ENCODE measurements at places on chromosomes 3 and 15. TPM values are rescaled to one million over a fixed set of nuclear protein-coding genes. Genes with fewer than 3 reads are reported as not detected.

The FBXO40 gene
- not detected for total RNA-seq

The SYNPR gene
- not detected for total RNA-seq

The CD200 gene
- 0.17 TPM for total RNA-seq

The HYAL3 gene
- total RNA-seq: 7.4 TPM

The SPESP1 gene
- total RNA-seq: 4.6 TPM

The PLIN1 gene
- 0.51 TPM for total RNA-seq

The FEZF2 gene
- not detected for total RNA-seq

The INKA1 gene
- 3.3 TPM for total RNA-seq

The RAD51 gene
- 0.77 TPM for total RNA-seq

The C3orf80 gene
- total RNA-seq: 0.26 TPM

The GATM gene
- total RNA-seq: 0.17 TPM

The LIPC gene
- total RNA-seq: 4.0 TPM

The PRR20G gene
- not detected for total RNA-seq

The EBLN2 gene
- total RNA-seq: 3.0 TPM

The SH2D7 gene
- total RNA-seq: not detected

The EPHB3 gene
- 3.9 TPM for total RNA-seq

The IL16 gene
- 5.0 TPM for total RNA-seq

The ECE2 gene
- not detected for total RNA-seq

The PLOD2 gene
- 114 TPM for total RNA-seq

The PLSCR5 gene
- not detected for total RNA-seq

The MITF gene
- total RNA-seq: 34.3 TPM

The ILDR1 gene
- not detected for total RNA-seq

The IL20RB gene
- 0.51 TPM for total RNA-seq

The MAGEL2 gene
- under 0.01 TPM for total RNA-seq

The ACTC1 gene
- total RNA-seq: 0.33 TPM

The SLC24A5 gene
- not detected for total RNA-seq

The CPNE9 gene
- not detected for total RNA-seq

The PAQR9 gene
- total RNA-seq: not detected

The NKTR gene
- 44.6 TPM for total RNA-seq

The PRTG gene
- total RNA-seq: 4.0 TPM

The RFC4 gene
- total RNA-seq: 15.0 TPM

The OR4F15 gene
- not detected for total RNA-seq

The STXBP5L gene
- not detected for total RNA-seq

The SHQ1 gene
- total RNA-seq: 15.9 TPM

The GOLGA8S gene
- under 0.01 TPM for total RNA-seq

The MRPL47 gene
- total RNA-seq: 27.6 TPM

The TM6SF1 gene
- 2.3 TPM for total RNA-seq

The THRB gene
- 7.4 TPM for total RNA-seq

The PLCH1 gene
- total RNA-seq: under 0.01 TPM

The SLC15A2 gene
- total RNA-seq: 0.26 TPM

The RAB6B gene
- total RNA-seq: 0.51 TPM

Measured in fibroblast of lung (primary cell).